ENCODE measurements at places on chromosomes 2 and 18. TPM values are rescaled to one million over a fixed set of nuclear protein-coding genes. Genes with fewer than 3 reads are reported as not detected.

DNA sequence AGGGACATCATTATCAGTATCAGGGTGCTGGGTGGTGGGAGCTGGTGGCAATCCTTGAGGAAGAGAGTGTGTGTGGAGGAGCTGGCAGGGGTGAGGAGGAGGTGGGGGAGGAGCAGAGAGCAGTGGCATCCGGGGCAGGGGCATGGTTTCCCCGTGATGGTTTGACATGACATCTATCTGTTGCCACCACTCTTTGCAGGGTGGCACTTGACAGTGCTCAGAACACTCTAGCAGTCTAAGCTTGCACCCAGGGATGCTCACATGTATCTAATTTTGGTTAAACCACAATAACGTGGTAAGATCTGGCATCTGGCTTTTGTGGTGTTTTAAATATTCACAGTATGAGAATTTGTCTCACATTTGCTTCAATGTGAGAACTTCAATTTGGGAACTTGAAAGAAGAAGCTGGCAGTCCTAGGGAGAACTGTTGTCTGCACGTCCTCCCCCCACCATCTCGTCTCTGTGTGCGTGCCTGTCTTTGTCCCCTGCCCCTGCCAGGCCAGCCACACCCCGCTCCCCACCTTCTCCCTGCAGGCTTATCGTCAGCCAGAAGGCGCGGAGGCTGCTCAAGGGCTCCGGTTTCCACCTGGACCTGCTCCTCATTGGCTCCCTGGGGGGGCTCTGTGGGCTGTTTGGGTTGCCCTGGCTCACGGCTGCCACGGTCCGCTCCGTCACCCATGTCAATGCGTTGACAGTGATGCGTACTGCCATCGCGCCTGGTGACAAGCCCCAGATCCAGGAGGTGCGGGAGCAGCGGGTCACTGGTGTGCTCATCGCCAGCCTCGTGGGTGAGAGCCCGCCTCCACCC lies 11.7 kb downstream of the SLC4A3 start:
- no peak for DNase-seq

- peak; percentile 92 for DNase-seq
These were observed at the start of gene VWC2L for GRCh38 chr2:214410918-214411554. Gene VWC2L, plus strand, starts transcription at chr2:214411054. Its CDS starts 3,140 bp downstream, at chr2:214414194.

The DSG1 gene
- 1.5 TPM for total RNA-seq

The BUB1 gene
- total RNA-seq: 15.6 TPM

DNA sequence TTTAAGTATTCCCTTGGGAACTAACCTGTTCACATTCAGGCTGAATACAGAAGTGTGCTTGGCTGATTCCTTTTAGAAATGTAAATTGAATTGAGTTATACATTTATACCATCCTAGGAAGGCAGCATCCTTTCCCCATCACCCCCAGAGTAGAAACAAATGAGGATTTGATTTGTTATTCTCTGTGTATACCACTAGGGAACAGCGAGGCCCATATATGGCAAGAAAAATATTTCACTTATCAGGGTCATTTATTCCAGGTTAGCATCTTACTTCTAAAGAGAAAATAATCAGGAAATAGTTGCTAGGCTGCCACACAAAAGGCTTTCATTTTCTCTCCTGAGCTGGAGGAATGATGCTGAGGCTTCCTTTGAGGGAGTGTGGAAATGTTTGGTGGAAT lies 516.9 kb downstream of the PIK3C3 start:
- no peak for DNase-seq

- no peak for DNase-seq
These were observed 119.3 kb downstream of the STPG4 start for GRCh38 chr2:47035615-47036488.

Measured in spinal cord (tissue), 10 donors.